ENCODE measurements at places on chromosomes 1 and 21.

- DNase-seq: no peak
Observed at GRCh38 chr21:39106881-39107462, 76.3 kb downstream of the PSMG1 start.

DNA sequence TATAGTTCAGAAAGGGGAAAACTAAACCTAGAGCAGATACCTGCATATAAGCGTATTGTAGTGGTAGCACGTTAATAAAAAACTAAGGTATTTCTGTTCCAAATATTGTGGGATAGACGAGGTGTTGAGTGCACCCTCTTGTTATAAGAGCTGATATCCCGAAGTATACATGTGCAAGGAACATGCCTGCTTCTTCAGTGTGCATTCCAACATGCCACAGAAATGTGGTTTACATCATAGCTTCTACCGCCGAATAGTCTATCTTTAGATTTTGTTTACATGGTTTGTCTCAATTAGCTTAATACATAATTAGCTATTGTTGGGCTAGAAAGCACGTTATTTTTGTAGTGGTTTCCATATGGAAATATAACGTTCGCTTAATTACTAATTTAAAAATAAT, 2.2 kb downstream of the CHRM3 start:
- DNase-seq: no peak

DNA sequence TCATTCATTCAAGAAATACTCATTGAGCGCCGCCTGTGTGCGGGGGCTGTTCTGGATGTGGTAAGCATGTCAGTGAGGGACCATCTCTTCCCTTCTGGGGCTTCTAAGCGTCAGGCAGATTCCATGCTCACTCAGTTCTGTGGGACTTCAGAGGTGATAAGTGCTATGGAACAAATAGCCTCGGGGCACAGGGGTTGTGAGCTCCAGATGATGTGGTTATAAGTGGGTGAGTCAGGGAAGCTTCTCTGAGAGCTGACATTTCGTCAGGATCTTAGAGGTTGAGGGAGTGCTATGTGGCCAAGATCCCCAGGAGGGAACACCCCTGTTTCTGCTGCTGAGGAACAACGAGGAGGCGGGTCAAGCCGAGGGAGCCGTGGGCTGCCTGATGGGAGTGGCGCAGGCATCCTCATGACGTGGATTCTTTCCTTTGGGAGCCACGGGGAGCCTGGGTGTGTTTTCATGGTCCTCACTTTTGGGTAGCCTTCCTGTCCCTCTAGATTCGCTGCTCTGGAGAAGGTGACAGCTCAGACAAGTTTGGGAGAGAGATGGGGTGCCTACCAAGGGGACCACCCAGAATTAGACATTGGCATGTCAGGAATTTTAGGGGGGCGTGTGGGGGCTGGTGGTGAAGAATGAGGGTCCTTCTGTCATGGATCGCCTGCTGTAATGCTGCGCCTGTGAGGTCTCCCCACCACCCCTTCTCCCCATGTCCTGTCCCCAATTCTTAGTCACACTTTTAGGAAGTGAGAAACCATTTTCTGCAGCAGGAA, 38.5 kb downstream of the HUNK start:
- DNase-seq: no peak

DNA sequence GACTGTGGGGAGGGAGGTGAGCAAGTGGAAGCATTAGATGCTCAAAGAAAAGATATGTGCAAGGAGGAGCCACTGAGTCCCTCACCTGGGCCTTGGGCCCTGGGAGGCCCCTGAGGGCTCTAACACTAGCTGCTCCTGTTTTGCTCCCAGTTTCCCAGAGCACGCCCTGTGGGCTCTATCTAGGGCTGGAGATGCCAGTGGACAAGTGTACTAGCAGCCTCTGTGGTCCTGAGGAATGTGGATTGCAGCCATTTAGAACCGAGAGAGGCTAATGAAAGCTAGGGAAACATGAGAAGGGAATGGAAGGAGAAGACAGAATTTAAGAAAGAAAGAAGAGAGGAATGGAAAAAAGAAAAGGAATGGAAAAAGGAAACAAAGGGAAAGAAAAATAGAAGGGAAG, 10.0 kb upstream of the TBX15 start:
- no peak for DNase-seq

- DNase-seq: no peak
Observed at GRCh38 chr1:214637722-214638458, 34.9 kb downstream of the CENPF start.

GRCh38 chr1:38340409-38340808, 293.8 kb upstream of the POU3F1 start:
- DNase-seq: no peak

GRCh38 chr1:224730540-224730939, 114.4 kb downstream of the CNIH3 start:
- no peak for DNase-seq

- DNase-seq: no peak
Observed at GRCh38 chr1:223041481-223041880, 101.6 kb downstream of the TLR5 start.

DNA sequence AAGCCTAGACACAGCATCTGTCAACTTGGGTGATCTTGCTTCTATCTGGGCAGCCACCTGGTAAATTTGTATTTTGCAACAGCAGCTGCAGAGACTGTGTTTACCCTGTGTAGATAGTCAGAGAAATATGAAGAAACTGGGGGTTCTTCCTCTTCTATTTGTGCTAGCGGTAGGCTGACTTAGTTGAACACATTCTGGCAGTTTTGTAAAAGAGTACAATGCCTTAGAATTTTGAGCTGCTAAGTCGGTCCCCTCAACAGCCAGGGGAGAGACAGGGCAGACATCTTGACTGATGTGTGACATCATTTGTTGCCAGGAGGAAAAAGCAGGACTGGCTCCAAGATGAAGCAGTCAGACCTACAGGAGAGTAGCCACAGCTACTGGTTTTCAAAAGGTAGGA, 53.7 kb downstream of the KCNJ6 start:
- no peak for DNase-seq

DNA sequence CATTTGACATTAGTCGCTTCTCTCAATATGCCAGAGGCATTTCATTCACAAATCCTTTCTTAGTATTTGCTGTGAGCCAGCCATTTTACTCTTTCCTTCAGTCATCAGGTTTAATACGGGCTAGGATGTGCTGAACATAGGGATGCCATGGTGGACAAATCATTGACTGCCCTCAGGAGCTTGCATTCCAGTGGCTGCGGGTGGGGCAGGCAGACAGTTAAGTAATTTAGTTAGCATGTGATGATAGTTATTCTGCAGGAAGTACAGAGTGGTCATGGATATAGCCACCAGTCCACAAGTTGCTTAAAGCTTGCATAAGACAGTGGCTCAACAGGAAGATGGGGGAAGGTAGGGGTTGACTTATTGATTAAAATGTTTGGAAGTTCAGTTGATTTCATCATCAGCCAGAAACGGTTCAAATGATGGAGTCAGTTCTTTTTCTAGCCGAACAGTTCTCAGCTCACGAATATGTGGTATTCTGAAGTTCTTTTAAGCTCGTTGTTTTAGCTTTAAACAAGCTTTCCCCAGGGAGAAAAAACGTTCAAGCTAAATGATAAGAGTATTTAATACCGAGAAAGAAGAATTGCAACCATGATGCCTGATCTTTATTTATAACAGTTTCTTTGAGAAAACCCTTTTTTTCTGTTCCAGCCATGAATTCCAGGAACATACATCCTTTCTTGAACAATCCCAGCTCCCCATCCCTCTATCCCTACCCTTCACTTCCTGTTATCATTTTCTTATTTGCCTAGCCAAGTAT, 1.4 kb downstream of the SLC22A15 start:
- no peak for DNase-seq

GRCh38 chr1:209585672-209586071, 2.2 kb downstream of the CAMK1G start:
- no peak for DNase-seq

GRCh38 chr1:209647156-209647555, 5.1 kb downstream of the LAMB3 start:
- DNase-seq: no peak

DNA sequence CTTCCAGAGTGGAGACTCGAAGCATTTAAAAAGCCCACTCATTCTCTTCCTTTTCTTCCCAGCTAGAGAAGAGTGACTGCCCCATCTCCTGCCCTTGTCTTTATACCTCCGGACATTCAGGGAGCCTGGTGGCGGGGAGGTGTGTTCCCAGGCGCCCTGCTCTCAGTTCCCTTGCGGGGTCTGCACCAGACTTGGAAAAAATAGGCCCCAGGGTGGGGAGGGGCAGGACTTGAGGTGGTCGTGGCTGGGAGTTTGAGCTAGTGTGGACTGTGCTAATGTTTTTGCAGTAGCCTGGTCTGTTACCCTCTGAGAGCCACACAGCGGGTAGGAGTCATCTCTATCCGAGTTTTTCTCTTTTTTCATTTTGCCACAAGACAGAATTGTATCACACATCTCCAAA, 139.1 kb downstream of the PEX14 start:
- DNase-seq: no peak

- DNase-seq: no peak
Observed at GRCh38 chr21:16186742-16187141, 457.0 kb downstream of the USP25 start.

GRCh38 chr1:63014267-63014666, 230.3 kb downstream of the ATG4C start:
- DNase-seq: no peak

DNA sequence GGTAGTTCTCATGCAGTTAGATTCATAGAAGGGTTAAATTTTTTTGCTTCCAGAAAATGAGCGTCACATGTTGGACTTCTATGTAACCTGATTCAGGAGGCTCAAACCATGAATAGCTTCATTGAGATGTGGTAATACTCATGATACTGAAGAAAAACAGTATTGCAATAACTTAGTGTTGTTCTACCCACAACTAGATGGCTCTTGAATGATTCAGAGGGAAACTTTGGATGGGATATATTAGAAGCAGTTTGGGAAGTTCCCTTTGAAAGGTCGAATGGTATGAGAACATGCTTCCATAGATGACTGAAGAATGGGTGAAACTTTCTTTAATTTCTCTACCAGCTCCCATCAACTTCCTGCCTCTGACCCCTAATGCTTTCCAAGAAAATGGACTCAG, 211.7 kb upstream of the PTGFR start:
- no peak for DNase-seq

GRCh38 chr1:49028396-49028795, 251.7 kb upstream of the BEND5 start:
- no peak for DNase-seq

DNA sequence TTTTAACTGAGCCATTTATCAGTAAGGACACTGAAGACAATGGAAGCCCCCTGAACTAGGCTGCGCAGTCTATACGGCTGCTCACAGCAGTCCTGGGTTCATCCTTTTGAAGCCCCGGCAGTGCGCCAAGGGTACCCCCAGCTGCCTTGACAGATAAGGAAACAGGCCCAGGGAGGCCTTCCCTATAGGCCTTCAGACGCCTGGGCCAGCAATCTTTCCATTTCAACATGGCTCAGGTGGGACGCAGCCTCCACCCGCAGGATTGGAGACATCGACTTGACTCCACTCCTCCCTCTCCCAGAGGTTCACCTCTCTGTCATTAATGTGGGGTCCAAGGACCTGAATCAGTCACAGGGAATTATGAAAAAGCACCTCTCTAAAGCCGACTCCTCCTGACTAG, 2.8 kb upstream of the LYPD8 start:
- no peak for DNase-seq

DNA sequence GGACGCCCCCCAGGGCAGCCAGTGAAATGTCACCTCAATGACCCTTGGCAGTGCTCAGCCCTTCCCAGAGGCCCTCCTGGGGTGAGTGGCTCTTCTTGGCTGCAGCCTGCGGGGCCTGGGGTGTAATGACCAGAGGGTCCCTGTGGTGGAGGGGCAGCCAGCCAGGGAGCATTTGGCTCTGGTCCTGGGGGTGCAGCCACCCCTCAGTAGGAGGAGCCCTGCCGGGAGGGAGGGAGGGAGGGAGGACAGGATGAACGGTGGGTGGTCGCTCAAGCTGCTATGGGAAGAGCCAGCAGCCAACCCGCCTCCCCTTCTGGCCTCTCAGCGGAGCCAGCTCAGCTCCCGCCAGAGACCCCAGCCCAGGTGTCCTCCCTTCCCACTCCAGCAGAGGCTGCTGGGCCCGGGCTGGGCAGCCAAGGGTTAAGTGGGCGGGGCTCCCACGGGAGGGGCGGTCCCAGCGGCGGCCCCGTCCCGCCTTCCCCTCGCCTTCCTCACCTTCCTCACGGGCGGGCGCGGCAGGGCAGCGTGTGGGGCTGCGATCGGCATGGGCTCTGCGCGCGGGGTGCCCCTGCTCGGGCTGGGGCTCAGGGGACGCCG, 9.0 kb upstream of the PLCH2 start:
- no peak for DNase-seq

DNA sequence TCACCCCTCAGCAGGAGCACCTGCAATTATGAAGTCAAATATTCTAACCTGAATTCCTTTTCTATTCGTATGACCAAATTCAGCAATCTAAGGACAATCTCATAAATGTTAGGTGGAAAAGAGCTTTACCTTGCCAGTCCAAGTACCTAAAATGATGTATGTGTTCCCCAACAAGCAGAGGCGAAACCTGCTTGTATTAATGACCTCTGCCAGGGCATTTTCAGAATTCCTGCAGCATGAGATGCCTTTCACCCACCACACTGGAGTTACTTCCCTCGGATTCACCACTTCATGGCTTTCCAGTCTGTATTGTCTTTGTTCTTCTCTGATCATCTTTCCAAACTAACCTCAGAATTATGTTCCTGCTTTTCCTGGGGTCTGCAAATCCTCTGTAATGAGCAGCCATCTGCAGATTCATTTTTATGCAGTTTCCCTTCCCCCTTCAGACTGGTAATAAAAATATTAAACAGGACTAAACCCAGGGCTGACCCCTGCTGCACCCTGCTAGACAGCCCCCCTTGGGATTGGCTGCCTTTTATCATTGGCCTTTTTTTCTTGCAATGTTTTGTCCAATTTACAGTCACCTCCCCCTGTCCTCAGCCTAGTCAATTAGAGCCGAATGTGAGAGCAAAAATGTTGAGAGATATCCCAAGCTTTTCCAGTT, 26.6 kb upstream of the CASQ2 start:
- no peak for DNase-seq

GRCh38 chr1:245332513-245332912, 177.7 kb downstream of the KIF26B start:
- DNase-seq: no peak

GRCh38 chr1:152679459-152679858, 4.4 kb downstream of the LCE2C start:
- DNase-seq: no peak

DNA sequence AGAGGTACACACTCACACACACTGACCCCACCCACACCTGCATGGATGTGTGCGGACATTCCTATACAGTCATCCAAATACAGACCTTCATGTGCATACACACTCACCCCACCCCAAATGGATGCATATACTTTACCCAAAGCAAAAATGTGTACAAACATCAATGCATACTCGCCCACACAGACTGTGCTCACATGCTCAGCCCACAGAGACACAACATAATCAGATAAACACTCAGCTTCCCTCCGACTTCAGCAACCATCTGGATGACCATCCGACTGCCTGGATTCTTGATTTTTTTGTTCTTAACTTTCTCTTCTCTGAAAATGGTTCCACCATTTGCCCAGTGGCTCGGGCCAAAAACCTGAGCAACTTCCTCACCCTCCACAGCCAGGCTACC, 24.4 kb upstream of the GJB5 start:
- DNase-seq: no peak
